Pancreas (tissue), 10 donors: ENCODE measurements at places on chromosomes 12 and 14. TPM values are rescaled to one million over a fixed set of nuclear protein-coding genes. Genes with fewer than 3 reads are reported as not detected.

DNA sequence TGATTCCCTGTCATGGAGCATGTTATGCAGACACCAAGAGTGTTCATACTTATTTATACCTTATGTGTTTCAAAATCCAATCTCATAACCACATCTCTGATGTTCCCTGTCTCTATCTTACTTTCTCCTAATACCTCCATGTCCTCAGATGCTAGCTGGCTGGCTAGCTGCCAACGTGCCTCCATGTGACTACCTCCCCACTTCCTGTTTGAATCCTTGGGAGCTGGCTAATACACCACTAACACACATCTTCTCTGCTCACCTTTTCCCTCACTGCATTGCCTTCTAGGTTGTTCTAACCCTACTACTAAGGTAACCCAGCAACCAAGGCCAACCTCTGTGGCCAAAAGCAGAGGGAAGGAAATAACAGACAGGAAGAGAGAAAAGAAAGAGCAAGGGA lies 27.3 kb downstream of the TTC5 start:
- no peak for DNase-seq

PPP1R1A gene
- 5.3 TPM for total RNA-seq

INSM2 gene
- not detected for total RNA-seq

- DNase-seq, result peak; percentile 49
These were observed 477.0 kb downstream of the PCNX1 start for GRCh38 chr14:71384007-71384845.

GRCh38 chr14:53209370-53209769 lies 56.2 kb upstream of the DDHD1 start:
- DNase-seq, result no peak

- DNase-seq, result peak; percentile 59
These were observed 50.1 kb downstream of the CCDC88C start for GRCh38 chr14:91367173-91368171.

- no peak for DNase-seq
These were observed 4.9 kb downstream of the CFAP73 start for GRCh38 chr12:113154351-113154973.

GRCh38 chr12:117036046-117036445 lies 63.2 kb downstream of the TESC start:
- no peak for DNase-seq

GRCh38 chr12:30692470-30692869 lies 3.2 kb downstream of the IPO8 start:
- no peak for DNase-seq

GRCh38 chr14:78240567-78240966 lies 70.4 kb downstream of the NRXN3 start:
- DNase-seq, result no peak

VDR gene
- total RNA-seq, result 5.1 TPM

DNA sequence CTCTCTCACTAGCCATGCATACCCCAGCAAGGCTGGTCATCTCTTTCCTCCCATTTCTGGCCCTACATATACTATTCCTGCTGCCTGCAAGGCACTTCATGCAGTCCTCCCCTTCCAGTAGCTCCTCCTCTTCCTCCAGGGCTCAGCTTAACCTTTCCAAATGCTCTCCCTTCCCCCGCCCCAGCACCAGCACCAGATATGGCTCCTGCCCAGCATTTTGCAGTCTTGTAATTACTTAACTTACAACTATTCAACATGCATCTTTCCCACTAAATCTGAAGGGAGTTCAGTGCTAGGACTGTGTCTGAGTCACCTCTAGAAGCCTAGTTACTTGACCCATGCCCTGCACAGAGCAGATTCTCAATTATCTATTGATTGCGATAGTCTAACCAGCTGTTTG lies 1.8 kb upstream of the FBXO21 start:
- no peak for DNase-seq

DNA sequence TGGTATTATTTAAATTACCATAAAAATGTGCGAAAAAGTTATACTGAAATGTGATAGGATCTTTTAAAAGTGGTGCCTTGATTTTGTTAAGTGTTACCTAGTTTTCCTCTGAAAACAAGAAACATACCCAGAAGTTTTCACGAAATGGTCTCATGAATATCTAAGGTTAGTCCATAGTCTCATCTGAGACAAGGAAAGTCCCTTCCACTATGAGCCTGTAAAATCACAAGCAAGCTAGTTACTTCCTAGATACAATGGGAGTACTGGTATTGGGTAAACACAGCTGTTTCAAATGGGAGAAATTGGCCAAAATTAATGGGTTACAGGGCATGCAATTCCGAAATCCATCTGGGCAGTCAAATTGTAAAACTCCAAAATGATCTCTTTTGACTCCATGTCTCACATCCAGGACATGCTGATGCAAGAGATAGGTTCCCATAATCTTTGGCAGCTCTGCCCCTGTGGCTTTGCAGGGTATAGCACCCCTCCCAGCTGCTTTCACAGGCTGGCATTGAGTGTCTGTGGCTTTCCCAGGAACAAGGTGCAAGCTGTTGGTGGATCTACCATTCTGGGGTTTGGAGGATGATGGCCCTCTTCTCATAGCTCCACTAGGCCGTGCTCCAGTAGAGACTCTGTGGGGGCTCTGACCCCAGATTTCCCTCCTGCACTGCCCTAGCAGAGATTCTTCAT lies 271.4 kb downstream of the NAV3 start:
- no peak for DNase-seq

DNA sequence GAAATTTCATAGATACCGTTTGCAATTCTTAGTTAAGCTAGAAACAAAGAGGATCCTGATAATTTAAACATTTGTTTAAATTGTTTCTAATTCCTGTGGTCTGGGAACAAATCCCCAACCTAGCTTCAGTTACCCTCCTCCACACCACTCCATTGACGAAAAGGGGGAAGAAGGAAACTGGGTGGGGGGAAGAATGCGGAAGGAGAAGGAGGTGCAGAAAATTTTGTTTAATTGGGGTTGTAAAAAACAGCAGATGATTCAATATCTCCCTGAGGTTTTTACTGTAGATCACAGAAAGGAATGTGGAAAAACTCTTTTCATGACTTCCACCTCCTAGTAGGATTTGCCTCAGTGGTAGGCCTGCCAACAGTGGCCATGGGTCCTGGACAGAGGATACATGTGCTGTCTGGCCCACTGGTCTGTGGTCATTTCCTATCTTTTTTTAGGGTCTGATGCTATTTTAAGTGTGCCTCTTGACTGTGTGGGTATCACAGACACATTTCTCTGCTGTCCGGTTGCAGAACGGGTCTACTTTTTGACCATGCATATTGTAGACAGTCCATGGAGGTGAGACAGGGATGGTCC lies 122.9 kb upstream of the PCED1B start:
- no peak for DNase-seq

DNA sequence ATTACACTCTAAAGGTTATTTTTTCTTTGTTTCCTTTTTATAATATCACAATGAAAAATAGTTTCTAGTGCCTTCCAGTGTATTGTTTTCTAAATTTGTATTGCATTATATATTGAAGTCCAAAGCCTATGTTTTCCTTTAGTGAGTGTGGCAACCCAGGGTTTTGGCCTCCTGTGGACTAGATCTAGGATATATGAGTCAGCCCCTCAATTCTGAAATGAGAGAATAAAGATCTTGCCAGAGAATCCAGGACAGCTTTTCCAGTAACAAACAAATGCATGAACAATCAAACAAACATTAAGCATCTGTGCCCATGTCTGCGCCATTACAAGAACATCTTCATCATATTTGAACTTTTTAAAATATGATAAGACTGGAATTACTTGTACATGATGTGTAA lies 70.7 kb upstream of the SSTR1 start:
- DNase-seq, result no peak

- DNase-seq, result peak; percentile 54
These were observed 818 bp upstream of the SUOX start for GRCh38 chr12:55996201-55996714.

DNA sequence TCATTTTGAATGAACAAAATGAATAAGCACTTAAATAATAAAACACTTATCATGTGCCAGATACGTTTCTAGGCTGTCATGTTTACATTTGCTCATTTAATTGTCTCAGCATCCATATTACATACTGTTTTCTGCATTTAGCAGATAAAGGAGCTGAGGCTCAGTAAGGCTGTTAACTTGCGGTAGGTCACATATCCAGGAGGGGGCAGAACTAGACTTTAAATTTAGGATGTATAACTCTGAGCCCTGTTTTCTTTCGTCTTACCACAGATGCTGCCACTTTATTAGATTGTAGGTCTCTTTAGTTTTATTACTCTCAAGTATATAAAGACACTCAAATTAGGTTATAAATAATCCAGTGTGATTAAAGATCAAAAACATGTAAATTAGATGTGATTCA lies 17.7 kb downstream of the IRAK4 start:
- no peak for DNase-seq

KRT73 gene
- total RNA-seq, result not detected

SDSL gene
- total RNA-seq, result 7.8 TPM

SLC5A8 gene
- not detected for total RNA-seq

DNA sequence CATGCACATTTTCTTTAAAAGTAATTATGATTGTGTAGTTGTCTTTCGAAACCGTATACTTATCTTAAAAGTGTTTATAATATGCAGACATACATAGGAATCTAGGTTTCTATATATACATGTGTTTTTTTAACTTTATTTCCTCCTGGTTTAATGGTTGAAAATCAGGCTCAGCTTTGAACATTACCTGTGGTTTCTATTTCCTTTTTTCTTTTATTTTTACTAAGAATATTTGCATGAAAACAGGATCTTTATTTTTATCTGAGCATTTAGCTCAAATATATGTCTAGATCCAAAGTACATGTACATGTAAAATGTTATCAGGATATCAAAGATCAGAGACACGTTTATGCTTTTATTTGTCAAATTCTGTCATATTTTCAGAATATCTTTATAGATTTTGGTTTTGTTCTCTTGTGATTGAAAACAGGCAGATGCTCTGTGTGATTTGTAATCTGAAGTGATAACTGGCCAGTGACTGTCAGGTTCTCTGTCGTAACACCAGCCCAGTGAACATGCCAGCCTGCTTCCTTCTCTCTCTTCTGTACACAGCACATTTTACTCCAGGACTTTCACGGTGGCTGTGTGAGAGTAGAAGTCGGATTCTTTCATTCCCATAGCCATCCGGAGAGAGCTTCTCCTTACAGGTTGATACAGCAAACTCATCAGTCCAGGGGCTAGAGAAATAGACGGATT lies 13.7 kb downstream of the TCTN1 start:
- DNase-seq, result no peak

CLEC9A gene
- not detected for total RNA-seq

GRCh38 chr12:114272605-114273004 lies 133.3 kb downstream of the TBX5 start:
- DNase-seq, result no peak

BCL11B gene
- total RNA-seq, result 0.41 TPM

SLC17A8 gene
- not detected for total RNA-seq

- DNase-seq, result no peak
These were observed 14.3 kb upstream of the CHURC1 start for GRCh38 chr14:64899958-64900357.

- DNase-seq, result no peak
These were observed 77.5 kb downstream of the SLCO1A2 start for GRCh38 chr12:21257172-21257571.

KCNMB4 gene
- total RNA-seq, result 0.28 TPM

CMA1 gene
- total RNA-seq, result not detected

P2RX2 gene
- not detected for total RNA-seq

DNA sequence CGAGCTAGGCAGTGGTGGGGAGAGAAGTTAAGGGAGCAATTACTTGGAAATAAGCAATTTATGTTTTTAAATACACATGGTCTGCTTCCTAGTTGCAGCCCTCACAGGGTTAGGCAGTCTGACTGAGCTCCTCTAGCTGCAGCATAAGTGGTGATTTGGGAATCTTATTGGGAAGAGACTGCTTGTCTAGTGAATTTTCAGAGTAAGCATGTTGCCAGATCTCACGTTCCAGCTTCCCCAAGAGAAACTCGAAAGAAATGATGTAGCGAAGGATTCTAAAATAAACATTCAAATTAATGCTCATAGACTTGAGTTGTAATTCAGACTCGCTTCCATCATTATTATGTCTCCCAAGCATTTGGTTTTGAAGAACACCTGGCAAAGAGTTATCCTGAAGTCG lies 440.2 kb downstream of the ATP23 start:
- no peak for DNase-seq

TMEM106C gene
- 25.6 TPM for total RNA-seq

GRCh38 chr12:106066051-106066705 lies 72.6 kb downstream of the NUAK1 start:
- no peak for DNase-seq

- no peak for DNase-seq
These were observed 25.8 kb upstream of the TRHDE start for GRCh38 chr12:72246370-72246769.

- no peak for DNase-seq
These were observed 175.5 kb downstream of the AEBP2 start for GRCh38 chr12:19614601-19615383.

PELI2 gene
- total RNA-seq, result 40.3 TPM

GRCh38 chr14:59107819-59108218 lies 80.6 kb upstream of the DAAM1 start:
- no peak for DNase-seq

DNA sequence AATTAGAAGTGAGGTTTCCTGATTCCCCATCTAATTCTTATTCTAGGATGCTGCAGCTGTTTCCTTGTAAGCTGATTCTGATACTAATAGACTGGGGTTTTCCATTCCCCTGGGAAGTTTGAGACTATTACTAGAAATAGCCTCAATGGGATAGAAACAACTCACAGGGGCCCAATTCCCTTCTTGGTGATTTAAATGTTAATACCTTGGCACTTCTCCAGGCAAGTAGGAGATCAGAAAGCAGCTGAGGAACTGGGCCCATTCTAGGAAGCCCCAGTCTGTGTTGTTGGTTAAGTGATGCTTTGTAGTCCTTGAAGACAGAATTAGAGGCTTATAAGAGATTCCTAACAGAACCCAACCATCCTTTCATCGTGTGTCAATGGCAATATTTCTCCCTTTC lies 407.0 kb upstream of the SEL1L start:
- DNase-seq, result no peak

ADAMTS20 gene
- total RNA-seq, result not detected

DNA sequence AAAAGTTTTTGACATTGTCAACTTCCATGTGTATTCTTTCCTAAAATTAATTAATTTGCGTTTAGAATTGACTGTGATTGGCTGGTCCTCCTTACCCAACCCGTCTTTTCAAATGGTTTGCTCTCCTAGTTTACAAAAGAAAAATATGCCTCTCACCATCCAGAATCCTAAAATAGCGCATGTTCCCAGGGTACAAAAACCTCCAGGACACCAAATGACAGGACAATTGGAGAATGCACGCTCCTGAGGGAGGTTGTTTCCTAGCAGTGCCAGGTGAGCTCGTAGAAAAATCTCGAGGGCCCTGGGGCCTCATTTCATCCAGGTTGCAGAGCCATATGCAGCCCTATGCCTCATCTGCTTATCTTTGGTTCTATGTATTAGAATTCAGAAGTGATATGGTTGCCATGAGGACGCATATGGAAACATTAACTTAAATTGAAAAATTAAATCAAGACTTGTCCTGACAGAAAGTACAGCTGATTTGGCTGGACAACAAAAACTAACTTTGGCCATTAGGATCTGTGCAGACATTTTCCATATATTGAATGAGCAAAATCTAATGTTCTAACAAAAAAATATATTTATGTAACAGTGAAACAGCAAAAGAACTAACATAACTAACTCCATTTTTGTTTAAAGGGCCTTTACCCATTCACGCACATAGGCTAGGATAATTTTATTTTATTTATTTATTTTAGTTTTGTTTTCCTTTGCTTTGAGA lies 28.2 kb upstream of the EGLN3 start:
- no peak for DNase-seq

PRPH gene
- 0.88 TPM for total RNA-seq
